ENCODE measurements at places on chromosomes 7 and 10.

GRCh38 chr10:130037169-130037661 is 73.1 kb upstream of the EBF3 start:
- no peak for DNase-seq

DNA sequence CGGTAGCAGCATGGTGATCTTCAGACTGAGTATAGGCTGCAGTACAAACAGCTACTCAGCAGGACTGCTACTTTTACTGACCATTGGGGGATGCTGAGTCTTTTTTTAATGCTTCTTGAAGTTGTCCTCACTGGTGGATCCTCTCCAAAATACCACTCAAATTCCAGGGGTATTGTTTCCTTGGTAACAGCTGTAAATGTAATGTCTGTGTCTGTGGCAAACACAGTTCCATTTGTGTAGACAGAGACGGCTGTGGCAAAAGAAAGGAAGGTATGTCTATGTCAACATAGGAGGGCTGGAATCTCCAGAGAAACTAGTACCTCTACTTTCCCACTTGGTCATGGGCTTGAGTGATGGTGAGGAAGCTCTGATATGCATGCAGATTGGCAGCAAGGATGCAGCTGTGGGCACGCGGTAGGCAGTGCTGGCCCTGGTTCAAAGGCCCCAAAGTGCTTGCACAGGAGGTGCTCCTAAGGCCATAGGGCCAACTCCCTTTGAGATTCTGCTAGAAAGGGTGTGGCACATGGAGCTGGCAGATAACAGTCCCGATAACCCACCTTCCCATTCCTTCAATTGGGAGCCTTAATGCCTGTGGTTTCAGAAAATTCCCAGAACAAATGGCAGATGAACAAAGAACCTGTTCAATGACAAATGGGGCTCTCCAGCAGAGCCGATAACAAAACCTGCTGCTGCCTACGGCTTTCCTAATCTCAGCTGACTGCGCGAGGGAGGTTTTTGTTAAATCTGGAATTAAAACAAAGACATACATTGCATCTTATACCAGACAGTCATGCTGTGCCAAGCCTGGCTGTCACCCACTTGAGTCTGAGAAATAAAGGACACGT is 43.0 kb downstream of the PKD1L1 start:
- DNase-seq, result no peak

- no peak for DNase-seq
Observed at GRCh38 chr7:129952086-129952652, 591 bp downstream of the UBE2H start.

- DNase-seq, result no peak
Observed at GRCh38 chr7:50207686-50208255, 96.7 kb upstream of the IKZF1 start.

- DNase-seq, result no peak
Observed at GRCh38 chr10:52984169-52984568, 211.6 kb upstream of the MBL2 start.

- no peak for DNase-seq
Observed at GRCh38 chr10:98528805-98529183, 82.1 kb upstream of the HPS1 start.

- DNase-seq, result no peak
Observed at GRCh38 chr10:32501906-32502305, 56.0 kb downstream of the CCDC7 start.

DNA sequence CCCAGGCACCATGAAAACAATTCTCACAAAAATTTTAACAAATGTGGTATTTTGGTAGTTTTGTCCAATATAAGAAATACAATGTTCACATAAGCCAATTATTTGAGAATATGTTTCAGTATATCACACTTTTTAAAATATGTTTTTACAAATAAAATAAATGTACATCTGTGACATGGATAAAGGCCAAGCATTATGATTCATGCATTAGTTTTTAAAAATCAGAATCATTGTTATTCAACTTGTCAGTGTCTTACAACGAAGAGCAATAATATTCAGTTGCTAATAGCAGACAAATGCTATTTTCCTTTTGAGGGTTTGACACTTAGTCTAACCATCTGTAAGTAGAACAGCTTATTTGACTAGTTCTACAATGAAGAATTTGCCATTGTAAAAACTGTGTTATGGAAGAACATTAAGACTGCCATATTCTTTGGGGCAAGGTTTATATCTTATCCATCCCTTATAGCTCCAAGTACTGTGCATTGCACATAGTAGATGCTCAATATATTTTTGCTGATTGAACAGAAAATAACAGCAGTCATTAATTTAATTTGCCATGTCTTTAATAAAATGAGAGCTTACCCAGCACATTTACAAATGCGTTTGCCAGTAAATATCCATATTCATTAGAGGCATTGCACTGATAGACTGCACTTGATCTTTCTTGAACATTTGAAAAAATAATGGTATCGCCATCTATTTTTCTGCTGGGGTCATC is 67.4 kb upstream of the LAMB4 start:
- no peak for DNase-seq

DNA sequence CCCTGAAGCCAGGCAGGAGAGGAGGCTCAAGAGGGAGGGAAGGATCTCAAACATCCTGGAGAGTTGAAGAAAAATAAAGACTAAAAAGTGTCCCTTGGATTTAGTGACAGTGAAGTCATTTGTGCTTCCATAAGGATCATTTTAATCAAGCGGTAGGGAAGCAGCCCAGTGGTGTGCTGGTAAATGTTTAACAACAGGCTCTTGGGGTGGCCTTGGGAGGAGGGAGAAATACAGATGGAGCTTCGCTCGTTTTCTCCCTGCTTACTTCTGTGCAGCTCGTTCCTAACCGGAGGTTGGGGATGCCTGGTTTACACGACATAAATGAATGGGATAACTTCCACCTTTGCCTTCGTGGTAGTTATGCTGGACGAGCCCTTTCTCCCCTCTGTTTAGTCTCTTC is 140.0 kb downstream of the CAMK1D start:
- no peak for DNase-seq

- DNase-seq, result no peak
Observed at GRCh38 chr10:62492012-62492869, 118.1 kb downstream of the ZNF365 start.

DNA sequence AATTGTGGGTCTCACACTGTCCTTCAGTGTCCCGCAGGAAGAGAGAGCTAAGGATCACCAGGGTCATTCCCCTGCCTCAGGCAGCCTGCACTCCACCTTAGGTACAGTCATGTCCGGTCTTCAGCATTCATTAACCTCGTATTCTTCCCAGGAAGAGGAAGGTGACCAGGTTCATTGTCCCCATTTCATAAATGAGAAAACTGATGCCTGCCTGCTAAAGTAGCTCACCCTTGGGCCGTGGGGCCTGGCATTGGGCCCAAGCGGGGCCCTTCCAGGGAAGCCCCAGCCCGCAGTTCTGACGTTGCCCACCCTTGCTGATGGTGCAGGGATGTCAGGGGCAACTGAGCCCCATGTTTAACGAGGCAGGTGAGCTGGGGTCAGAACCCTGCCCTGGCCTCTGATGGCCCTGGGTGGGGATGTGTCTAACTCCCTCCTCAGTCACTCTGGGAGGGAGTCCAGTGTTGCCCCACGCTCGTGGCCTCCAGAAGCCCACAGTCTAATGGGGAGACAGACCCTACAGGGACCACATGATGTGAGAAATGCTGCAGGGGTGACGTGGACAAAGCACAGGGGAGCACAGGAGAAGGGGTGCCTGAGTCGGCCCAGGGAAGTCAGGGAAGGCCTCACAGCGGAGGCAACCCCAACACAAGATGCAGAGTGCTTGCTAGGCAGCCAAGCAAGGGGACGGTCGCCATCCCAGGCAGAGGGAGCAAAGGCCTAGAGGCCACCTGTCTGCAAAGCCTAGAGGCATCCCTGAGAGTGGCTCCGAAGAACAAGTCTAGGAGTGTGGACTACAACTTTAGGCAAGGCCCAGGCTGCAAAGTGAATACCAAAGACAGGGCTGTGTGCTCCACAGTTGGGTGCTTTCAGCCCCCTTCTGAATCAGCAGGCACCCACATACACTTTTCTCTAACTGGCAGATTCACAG is 25.1 kb downstream of the DDIT4 start:
- DNase-seq, result no peak

- no peak for DNase-seq
Observed at GRCh38 chr7:2894118-2894940, 50.2 kb upstream of the GNA12 start.

DNA sequence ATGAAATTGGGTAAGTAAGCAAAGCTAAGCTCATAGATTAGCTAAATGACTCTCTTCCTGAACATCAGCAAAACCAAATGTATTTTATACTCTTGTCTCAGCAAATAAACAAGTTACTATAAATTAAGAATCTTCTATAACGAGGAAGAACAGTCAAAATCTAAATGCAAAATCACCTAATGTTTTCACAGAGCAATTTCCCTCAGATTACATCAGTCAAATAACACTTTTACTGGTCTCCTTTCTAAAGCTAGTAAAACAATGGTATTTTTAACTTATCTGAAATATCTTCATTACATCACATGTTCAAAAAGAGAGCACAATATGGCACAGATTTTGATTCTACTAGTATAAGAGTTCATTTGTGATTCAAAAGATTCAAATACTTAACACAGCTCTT is 16.5 kb upstream of the GPR22 start:
- no peak for DNase-seq

GRCh38 chr7:55307123-55307916 is 57.8 kb upstream of the LANCL2 start:
- no peak for DNase-seq

DNA sequence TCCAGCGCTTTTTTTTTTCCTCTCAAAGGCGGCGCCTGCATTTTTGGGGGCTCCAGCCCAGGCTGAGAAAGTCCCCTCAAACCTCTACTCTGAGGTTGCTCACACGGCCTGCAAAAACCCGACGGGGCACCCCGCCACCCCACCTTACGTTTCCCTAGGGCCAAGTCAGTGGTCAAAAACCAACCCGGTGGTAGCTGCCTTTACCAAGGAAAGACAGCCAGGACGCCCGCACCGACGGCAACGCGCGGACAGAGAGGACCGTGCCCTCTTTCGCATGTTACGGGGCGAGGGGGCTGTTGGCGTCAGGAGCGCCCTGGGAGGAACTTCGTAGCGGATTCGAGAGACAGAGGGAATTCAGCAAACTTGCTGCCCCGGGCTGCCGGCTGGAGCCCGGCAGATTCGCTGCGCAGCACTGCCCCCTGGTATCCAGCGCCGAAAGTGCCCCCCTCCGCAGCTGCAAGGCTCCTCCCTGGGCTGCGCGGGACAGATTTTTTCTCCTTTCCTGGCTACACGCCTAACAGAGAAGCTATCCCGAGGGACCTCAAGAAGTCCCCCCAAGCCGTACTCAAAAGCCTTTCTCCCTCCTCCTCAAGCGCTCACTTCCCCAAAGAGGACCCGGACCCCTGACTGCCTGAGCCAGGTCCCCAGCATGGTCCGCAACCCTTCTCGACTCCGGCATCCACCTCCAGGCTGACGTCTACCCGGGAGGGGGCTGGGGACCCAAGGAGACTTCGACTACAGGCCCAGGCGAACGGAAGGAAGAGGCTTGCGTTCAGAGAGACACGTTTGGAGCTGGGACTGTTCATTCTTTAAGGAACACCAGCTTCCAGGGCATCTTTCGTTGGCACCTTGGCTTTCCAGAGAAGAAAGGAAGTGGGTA is 27.7 kb upstream of the VAX1 start:
- no peak for DNase-seq

DNA sequence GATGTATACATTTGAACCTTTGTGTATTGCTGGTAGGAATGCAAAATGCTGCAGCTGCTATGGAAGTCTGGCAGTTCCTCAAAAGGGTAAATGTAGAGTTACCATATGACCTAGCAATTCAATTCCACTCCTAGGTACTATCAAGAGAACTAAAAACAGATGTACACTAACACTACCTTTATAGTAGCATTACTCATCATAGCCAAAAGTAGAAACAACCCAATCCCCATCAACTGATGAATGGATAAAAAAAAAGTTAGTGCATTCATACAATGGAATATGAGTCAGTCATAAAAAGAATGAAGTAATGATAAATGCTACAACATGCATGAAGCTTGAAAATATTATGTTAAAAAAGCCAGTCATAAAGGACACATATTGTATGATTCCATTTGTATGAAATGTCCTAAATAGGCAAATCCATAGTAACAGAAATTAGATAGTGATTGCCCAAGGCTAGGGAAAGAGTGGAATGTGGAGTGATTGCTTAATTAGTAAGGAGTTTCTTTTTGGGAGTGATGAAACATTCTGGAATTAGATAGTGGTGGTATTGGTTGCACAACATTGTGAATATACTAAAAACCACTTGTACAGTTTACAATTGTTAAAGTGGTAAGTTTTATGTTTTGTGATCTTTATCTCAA is 96.4 kb upstream of the AOAH start:
- DNase-seq, result no peak

DNA sequence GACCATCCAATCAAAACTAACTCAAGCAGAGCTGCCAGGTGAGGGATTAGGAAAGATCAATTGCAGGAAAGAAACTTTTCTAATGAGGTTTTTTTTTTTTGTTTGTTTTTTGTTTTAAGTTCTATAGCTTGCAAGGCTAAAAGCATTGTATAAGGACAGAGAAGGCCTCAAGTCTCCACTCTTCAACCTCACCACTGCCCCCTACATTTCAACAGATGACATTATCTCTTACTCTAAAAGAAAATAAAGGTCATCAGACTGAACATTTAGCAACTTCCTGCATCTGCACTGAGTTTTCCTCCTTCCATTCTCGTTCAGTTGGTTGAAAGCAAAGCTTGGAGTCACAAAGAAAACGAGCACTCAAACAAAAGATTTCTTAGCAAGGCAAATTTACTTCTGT is 45.2 kb upstream of the EXOC4 start:
- DNase-seq, result no peak

GRCh38 chr10:32786968-32787367 is 171.1 kb downstream of the ITGB1 start:
- DNase-seq, result no peak

GRCh38 chr10:96721207-96721572 is 876 bp upstream of the PIK3AP1 start:
- no peak for DNase-seq

- DNase-seq, result no peak
Observed at GRCh38 chr7:94222516-94222915, 172.2 kb upstream of the COL1A2 start.

DNA sequence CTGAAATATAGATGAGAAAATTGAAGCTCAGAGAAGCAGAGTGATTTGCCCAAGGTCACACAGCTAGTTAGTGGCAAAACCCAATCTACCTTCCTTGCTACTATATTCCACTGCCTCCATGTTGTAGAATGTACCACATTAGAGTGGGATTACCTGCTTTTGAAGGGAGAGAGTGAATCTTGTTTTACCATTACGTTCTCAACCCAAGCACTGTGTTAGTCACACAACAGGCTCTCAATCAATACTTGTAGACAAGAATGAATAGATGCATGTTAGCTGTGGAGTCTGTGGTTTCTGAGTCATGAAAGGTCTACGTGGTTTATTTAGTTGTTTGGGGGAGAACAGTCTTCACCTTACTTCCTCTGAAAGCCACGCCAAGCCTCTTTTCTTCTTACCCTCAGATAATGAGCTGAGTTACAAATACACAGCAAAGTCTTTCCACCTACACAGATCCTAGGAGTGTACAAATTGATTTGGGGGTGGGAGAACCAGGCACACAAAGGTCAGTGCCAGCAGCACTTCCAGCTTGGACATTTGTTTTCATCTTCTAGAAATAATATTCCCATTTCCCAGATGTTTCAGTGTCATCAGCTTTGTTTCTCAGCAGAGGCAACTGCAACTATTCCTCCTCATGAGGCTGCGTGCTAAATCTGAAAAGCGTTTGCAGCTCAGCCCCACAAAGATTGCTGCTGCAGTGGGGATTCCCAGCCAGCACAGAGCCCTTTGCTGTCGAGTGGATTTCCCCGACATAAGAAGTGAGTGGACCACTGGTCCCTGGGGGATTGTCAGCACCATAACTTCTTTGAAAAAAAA is 71.5 kb upstream of the ADO start:
- DNase-seq, result peak; percentile 27

Data from activated CD8-positive, alpha-beta memory T cell treated with anti-CD3 and anti-CD28 coated beads for 1 hour (primary cell).